ENCODE measurements at places on chromosomes 4 and X. TPM values are rescaled to one million over a fixed set of nuclear protein-coding genes. Genes with fewer than 3 reads are reported as not detected.

The IL1RAPL1 gene
- total RNA-seq, result 0.26 TPM

- DNase-seq, result peak; percentile 62
These were observed 555 bp upstream of the SPP1 start for GRCh38 chr4:87974856-87975462.

GRCh38 chrX:12174358-12174757, 36.1 kb downstream of the FRMPD4 start:
- DNase-seq, result no peak

- DNase-seq, result no peak
These were observed 2.3 kb upstream of the ZCCHC4 start for GRCh38 chr4:25310066-25310802.

GRCh38 chr4:22077571-22077970, 129.0 kb upstream of the KCNIP4 start:
- DNase-seq, result no peak

- no peak for DNase-seq
These were observed 1408.9 kb upstream of the PCDH7 start for GRCh38 chr4:29311247-29311646.

DNA sequence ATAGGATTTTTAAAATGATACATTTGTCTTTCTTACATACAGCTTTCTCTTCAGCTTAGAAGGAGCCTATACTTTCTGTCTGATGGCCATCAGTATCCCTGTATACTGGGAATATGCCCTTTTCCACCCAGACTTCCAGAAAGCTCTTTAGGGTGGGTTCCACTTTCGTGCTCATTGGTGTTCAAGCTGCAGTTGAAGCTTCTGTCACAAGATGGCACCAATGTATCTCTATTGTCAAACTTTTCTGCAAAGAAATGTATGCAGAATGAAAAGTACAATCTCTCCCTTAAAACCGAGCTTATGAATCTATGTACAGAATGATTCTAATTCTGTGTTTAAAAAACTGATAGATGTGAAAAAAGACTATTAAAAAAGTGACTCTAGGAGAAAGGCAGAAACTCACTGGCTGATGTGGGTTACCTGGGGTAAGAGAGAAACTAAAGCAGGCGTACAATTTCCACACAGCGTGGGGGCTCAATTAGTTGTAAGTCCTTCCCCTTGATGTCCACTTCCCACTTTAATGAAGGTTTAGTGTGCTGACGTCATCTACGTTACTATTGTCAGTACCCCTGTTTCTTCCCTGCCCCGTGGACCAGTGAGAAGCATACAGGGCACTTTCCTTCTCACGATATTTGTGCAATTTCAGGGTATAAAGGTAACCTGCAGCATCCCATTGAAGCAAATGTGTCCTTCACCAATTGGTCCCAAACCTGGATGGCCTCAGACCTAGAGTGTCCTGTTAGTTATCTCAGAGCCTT, 57.3 kb upstream of the TCEAL2 start:
- DNase-seq, result no peak

The ANXA3 gene
- 65.1 TPM for total RNA-seq

- DNase-seq, result peak; percentile 11
These were observed 62.5 kb upstream of the GPR174 start for GRCh38 chrX:79081895-79082512.

DNA sequence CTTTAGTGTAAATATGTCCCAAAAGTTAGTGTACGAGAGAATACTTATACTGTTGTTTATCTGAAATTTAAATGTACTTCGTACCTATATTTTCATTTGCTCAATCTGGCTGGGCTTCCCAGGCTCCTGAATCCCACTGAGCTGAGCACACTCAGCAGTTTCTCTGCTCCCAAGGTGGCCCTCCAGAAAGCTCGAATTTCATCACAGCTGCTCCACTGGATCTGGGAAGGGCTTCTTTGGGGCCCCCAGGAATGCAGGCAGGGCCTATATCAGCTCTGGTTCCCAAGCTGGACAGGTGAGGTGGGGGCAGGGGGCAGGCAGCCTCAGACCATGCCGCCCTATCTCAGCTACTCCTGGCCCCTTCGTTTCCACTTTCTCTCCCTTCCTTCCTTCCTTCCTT, 1.5 kb upstream of the FATE1 start:
- DNase-seq, result no peak

DNA sequence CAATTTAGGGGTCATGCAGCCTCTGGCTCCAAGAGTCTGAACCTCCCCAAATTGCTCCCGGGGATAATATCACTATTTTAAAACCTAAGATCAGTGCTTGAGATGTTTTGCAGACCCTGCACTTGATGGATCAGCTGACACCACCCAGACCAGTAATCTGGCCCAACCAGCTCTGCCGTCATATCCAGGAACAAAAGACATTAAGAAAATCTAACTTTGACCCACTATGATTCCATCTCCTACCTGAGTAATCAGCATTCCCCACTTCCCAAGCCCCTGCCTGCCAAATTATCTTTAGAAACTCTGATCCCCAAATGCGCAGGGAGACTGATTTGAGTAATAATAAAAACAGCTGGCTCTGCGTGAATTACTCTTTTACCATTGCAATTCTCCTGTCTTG, 34.4 kb upstream of the CCNG2 start:
- no peak for DNase-seq

- no peak for DNase-seq
These were observed 55.2 kb downstream of the MTM1 start for GRCh38 chrX:150623583-150623982.

DNA sequence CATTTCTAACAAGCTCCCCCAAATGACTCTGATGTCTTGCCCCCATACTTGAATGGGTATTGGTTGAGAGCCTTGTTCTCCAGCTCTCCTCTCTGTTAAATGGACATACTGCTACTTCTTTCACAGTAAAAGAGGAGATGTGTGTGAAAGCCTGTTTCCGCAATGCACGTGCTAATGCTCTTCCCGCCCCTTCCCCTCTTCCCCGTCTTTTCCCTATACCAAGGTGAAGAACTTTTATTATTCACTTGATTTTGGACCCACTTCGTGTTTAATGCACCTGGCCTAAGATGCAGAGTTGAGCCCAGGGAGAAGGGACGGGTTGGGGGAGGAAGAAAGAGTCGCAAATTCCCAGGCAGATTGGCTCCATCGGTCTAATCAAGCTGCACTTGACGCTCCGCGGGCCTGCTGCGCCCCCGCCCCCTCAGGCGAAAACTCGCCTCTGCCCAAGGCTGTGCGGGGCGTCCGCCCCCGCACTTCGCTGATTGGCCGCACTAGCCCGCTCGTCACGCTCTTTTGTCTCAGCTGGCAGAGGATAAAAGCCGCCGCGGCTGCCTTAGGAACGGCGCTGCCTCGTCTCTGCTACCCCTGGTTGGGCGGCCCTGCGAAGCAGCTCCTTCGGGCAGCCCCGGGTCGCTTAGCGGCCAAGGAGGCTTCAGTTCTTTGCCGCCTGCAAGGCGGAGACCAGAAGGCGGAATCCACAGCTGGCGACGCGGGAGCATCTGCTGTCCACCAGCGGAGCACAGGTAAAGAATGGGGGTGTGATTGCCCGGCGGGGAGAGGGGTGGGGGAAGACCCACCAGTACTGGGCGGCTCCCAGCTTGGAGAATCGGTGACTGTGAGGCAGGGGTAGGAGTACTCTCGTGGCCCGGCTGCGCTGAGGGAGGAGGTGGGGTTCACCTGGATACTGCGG, at the start of gene ZCCHC12:
Gene ZCCHC12 (plus strand): TSS at position 562 of the 910 bp plus-strand sequence. CDS start 1,421 bp downstream, outside the sequence.
- DNase-seq, result peak; percentile 25

Measured in body of pancreas (tissue), 4 donors.